ENCODE measurements at places on chromosomes 3 and 15.

GRCh38 chr3:10692039-10692622 lies 123.9 kb upstream of the SLC6A11 start:
- no peak for DNase-seq

- DNase-seq: no peak
These were observed 420.2 kb downstream of the FOXP1 start for GRCh38 chr3:71163198-71163918.

DNA sequence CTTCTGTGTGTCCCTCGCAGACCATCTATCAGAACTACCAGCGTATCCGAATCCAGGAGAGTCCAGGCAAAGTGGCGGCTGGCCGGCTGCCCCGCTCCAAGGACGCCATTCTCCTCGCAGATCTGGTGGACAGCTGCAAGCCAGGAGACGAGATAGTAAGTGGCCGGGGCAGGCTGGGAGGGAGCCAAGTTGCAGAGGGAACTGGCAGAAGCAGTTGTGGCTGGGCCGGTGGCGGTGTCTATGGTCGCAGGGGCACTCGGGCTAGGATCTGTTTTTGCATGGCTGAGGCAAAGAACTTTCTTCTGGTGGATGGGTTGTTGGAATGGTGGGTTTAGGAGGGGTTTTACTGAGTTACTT lies 10.1 kb downstream of the MCM2 start:
- no peak for DNase-seq

- DNase-seq: no peak
These were observed 14.5 kb downstream of the GP5 start for GRCh38 chr3:194384569-194385001.

- DNase-seq: peak; percentile 87
These were observed at the start of gene DET1 for GRCh38 chr15:88546248-88547129. DET1 (minus strand) TSS chr15:88546681; CDS start chr15:88531705, 14,976 bp downstream.

DNA sequence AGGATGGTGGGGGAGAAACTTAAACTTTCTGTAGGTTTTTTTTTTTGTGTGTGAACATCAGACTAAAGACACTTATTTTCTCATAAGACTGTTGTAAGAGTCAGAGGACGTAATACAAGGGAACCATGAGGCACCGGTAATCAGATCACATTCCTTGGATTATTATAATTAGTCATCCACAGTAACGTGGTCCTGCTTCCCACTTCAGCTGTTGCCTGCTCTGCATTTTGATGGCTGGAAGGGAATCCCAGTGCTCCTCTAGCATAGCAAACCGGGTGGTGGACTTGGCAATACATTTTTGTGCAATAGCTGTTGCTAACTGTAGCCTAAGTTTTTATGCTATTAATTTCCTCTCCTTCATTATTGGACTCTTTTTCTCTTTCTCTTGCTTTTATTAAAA lies 294.8 kb downstream of the NR2F2 start:
- no peak for DNase-seq

GRCh38 chr15:43974852-43975251 lies 148.1 kb downstream of the WDR76 start:
- no peak for DNase-seq

- no peak for DNase-seq
These were observed 611 bp downstream of the CTDSPL2 start for GRCh38 chr15:44427756-44428724.

DNA sequence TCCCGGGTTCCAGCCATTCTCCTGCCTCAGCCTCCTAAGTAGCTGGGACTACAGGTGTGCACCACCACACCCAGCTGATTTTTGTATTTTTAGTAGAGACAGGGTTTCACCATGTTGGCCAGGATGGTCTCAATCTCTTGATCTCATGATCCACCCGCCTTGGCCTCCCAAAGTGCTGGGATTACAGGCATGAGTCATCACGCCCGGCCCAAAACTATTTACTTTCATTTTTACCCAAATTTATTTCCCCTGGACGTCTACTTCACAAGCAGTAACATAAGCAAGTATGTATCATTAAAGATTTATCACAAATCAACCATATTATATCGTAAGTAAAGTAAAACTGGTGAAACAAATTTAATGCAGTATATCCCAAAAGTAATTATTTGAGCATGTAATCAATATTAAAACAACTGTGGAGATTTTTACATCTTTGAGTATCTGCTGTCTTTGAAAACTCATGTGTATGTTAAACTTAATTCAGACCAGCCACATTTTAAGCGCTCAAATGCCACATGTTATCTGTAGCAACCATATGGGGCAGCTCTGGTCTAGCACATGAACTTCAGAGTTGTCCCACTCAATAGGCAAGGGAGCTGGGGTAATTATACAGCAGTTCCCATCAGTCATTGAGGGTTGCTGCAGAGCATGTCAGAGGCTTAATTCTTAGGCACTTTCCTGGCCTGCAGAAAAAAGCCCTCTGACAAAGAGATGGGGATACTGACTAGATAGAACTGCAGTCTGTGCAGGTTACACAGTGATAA lies 185.7 kb upstream of the CTDSPL start:
- DNase-seq: no peak

GRCh38 chr3:24316887-24317383 lies 177.7 kb downstream of the THRB start:
- DNase-seq: no peak

GRCh38 chr15:80904998-80905397 lies 84.6 kb downstream of the MESD start:
- no peak for DNase-seq

- no peak for DNase-seq
These were observed 238.4 kb upstream of the TBC1D5 start for GRCh38 chr3:17980863-17981262.

- no peak for DNase-seq
These were observed 55.3 kb downstream of the SLTM start for GRCh38 chr15:58877999-58878825.

GRCh38 chr15:99554880-99555488 lies 10.8 kb upstream of the MEF2A start:
- no peak for DNase-seq

DNA sequence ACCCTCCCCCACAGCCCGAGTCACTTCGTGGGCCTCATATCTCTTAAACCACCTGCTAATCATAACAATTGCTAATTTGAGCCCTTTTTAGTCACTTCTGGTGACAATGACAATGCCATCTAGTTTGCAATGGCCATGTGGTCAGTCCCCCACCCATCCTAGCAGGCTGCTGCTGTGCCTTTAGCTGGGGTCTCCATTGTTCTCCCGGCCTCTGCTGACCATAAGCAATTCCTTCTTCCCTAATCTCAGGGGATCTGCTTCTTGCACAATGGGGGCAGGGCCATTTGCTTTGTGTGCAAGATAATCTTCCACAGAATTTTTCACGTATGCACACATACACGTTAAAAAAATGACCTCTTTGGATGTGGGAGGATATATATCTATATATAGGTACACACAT lies 406.1 kb upstream of the ONECUT1 start:
- DNase-seq: no peak

GRCh38 chr15:45918839-45919238 lies 284.0 kb downstream of the SQOR start:
- DNase-seq: no peak

GRCh38 chr15:96183867-96184266 lies 146.6 kb upstream of the NR2F2 start:
- no peak for DNase-seq

DNA sequence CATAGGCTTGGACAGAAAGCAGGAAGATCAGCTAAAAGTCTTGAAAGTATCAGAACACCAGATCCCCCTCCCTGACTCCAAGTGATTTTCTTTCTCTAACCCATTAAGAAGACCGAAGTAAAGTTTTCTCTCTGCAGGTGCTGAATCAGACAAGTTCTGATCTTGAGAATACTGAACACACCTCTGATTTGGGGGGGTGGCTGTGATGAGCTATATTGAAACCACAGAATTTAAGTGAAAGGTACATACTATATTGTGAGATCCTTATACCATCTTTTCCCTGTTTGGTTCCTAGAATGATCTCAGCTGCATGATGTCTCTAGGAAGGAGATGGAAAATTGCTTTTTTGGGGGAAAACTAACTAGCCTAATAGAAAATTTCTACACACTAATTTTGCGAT lies 196.0 kb downstream of the DIPK2A start:
- no peak for DNase-seq

DNA sequence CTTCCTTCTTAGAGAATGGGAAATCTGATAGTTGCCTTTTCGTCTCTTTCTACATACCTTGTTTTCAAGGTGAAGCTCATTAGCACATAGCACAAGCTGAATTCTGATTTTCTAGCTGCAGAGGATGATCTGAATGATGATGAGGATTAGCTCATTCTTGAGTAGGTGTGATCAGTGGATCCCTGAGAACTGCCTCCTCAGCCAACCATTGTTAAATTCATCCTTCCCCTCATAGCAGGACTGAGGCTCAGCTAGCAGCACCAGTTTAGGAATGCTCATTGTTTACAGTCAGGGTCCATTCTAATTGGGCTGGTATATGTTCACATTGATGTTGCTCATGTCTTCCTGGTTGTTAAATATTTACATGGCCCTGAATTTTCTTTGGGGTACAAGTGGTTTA lies 299.9 kb upstream of the MME start:
- no peak for DNase-seq

GRCh38 chr3:127183931-127184869 lies 8.7 kb upstream of the PRR23E start:
- DNase-seq: no peak
